A549 (cell line): ENCODE measurements at places on chromosomes 13 and 19. TPM values are rescaled to one million over a fixed set of nuclear protein-coding genes. Genes with fewer than 3 reads are reported as not detected.

ANKLE1 gene
- 0.74 to 1.2 TPM (median 1.0 TPM) in 3 replicates for polyA plus RNA-seq

ZNF431 gene
- polyA plus RNA-seq: 3.9 to 6.4 TPM (median 4.0 TPM) in 3 replicates

- peak; percentile 63 for DNase-seq
These were observed 1.0 kb upstream of the SLC7A10 start for GRCh38 chr19:33226550-33227241.

DNA sequence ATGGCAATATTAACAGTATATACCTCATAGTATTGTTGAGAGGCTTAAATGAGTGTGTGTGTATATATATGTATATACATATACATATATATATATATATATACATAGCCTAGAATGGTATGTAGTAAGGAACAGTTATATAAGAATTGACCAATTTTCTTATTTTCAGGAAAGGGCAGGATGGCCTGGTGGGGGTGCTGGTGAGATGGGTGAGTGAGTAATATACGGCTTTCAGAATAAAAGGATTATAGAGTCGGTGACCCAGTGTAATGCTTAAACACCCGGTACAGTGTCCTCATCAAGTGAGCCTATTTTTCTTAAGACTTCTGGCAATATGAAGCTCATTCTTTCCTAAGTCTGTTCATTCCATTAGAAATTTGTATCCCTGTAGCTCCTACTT lies 11.7 kb upstream of the FAM216B start:
- DNase-seq: no peak

DNA sequence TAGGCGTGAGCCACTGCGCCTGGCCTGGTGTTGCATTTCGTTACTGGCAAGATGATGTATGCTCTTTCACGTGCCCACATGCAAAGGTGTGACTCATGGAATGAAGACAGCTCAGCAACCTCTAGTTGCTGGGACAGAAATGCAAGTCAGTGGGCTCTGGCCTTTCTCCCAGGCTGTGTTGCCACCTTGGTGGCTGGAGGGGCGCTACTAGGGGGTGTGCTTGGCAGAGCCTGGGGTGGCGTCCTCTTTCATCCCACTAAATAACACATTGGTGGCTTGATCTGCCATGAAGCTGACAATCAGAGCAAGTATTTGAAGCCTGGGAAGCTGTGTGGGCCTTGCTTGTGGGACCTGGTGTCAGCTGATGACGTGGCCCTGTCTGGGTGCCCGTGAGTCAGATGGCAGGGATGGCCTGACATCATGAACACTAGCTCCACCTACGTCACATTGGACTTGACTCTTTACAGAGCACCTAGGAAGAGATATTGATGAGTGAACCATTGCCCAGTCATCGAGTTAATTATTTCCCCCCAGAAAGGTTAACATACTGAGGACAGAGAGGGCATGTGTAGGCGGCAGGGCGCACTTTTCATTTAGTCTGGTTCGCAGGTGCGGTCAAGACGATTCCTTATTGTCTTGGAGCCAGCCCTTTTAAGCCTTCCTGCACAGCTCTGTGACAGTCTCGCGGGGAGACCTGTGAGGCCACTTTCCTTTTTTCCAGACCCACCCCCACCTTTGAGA lies 154.2 kb downstream of the TM9SF2 start:
- DNase-seq: peak; percentile 96

DNA sequence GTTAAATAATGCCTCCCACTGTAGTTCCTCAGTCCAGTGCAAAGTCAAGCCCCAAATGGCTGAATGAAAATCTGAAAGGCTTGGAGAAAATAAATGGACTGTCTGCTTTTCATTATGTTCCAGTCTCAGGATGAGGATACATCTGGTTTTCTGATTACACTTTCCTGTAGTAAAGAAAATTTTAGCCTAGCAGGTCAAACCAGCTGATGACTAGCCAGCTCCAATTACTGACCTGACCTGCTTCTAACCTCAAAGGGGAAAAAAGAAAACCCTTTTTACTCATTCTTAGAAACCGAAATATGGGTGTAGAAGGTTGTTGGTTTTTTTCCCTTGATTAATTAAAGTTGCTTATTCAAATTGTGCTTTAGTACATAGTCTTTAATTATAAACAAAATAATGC lies 418.4 kb downstream of the EFNB2 start:
- DNase-seq: no peak

GRCh38 chr13:44543369-44543768 lies 32.8 kb downstream of the TSC22D1 start:
- DNase-seq: no peak

DNA sequence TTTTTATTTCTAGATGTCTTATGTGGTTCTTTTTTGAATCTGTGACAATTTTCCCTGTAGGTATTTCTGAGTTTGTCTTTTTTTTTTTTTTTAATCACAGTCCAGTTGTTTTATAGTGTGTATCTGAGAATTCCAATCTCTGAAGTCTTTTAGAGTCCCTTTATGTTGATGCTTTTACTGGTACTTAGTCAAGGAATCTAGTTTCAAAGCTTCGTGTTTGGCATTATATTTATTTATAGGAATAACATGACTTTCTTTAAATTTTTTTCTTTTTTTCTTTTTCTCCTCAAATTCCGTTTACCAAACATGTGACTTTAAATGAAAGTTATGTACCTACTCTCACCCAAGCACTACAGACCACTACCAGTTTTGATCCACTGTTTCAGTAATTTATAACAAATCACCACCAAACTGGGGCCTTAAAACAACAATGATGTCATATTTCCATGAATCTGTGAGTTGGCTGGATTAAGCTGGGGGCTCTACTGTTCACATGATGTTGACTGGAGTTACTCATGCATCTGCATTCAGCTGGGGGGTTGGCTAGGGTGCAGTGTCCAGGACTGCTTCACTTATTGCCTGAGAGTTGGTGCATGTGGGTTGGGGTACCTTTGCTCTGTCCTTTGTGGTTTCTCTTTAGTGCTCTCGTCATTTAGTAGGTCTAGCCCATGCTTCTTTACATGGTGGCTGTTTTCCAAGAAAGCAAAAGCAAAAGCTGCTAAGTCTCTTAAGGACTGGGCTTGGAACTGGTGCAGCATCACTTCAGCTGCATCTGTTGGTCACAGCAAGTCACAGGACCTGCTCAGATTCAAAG lies 22.3 kb downstream of the KCTD4 start:
- DNase-seq: peak; percentile 24

DNA sequence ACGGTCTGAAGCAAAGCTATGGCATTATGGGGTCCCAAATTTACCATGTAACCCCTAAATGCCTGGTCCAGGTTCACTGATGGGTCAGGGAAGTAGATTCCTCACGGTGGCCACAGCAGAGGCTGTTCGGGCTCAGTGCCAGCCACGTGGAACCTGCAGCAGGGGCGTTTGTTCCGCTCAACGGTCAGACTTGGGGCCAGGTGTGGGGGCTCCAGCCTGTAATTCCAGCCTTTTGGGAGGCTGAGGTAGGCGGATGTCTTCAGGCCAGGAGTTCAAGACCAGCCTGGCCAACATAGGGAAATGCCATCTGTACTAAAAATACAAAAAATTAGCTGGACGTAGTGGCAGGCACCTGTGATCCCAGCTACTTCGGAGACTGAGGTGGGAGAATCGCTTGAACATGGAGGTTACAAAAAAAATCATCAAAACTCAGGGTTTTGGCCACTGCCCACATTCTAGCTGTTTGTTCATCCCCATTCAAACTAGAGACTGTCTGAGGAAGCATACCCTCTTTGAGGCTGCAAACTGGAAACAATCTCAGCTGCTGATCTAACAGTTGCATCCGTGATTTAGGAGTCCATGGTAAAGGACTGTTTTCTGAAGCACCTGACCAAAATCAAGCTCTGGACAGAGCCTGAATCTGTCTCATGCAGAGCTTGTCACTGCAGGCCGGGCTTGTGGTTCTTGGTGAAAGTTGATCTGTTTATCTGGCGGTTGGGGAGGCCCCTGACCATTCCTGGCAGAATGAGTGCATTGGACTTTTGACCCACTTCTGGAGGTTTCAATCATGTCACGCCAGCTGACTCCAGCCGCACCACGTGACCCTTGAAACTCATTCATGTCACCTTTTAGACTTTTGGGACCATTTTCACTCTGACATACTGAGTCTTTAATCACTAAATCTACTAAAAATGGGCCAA lies 30.2 kb upstream of the ZNF331 start:
- no peak for DNase-seq
